ENCODE measurements at places on chromosomes 16 and 17.

GRCh38 chr16:2207872-2208271 lies 2.6 kb downstream of the MLST8 start:
- DNase-seq, result no peak

DNA sequence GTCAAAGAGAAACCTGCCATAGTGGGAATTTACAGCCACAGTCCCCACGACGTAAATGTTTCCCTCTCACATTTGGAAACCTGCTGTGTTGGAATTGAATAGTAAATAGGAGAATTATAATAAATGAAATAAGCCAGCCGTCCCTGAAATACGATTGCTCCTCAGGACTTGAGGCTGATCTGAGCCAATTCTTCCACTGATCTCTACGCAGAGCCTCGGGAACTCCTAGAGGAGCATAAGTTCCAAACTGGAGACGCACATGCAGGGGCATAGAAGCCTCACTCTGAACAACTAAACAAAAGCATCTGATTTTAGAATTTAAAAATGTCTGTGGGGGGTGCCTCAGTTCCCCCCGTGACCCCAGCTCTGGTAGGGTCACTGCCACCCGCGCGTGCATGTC lies 10.2 kb upstream of the TEX19 start:
- no peak for DNase-seq

DNA sequence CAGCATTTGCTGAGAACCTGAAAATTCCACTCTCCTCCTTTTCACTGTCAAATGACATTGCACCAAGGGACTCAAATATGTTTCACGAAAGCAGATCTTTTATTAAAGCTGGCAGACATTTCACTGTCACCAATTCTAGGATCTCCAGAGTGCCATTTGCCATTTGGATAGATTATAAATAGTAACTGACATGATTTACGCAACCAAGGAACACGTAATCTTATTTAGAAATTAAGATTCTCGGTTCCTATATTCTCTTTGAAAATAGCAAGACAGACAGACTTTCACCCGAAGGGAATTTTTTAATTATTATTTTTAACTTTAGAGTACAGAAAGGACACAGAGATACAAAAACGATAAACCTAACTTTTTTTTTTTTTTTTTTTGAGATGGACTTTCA lies 49.6 kb downstream of the ANKFY1 start:
- no peak for DNase-seq

- no peak for DNase-seq
These were observed 16.9 kb downstream of the PRSS27 start for GRCh38 chr16:2702871-2703745.

- no peak for DNase-seq
These were observed 228.8 kb downstream of the SLC39A11 start for GRCh38 chr17:72863526-72864211.

GRCh38 chr17:67606896-67607604 lies 110.7 kb upstream of the NOL11 start:
- no peak for DNase-seq

DNA sequence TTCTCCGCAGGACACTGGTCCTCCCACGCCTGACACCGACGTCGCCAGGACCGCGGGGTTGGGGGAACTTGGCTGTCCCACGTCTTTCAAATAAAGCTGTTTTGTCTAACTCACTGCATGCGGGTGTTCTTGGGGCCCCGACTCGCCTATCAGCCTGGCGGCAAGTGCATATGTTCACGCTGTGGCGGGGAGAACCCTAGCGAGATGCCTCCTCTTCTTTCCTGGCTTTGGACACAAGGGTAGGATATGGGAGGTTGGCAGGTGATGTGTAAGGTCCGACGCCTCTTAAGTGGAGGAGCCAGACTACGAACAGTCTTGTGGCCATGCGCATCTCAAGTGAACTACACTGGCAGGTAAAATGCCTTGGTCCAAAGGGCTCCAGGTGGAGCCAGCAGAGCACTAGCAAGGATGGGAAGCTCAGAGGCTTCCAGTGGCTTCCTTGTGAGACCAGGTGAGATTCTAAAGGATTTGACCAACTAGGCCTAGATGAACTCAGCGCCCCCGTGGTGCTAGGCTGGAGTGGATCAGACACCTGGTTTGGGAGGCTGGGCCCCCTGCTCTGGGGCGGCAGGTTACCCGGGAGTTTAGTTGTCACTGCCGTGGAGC lies 873 bp upstream of the RPS2 start:
- no peak for DNase-seq

GRCh38 chr16:2819939-2820835 lies 3.1 kb downstream of the PRSS21 start:
- DNase-seq, result no peak

DNA sequence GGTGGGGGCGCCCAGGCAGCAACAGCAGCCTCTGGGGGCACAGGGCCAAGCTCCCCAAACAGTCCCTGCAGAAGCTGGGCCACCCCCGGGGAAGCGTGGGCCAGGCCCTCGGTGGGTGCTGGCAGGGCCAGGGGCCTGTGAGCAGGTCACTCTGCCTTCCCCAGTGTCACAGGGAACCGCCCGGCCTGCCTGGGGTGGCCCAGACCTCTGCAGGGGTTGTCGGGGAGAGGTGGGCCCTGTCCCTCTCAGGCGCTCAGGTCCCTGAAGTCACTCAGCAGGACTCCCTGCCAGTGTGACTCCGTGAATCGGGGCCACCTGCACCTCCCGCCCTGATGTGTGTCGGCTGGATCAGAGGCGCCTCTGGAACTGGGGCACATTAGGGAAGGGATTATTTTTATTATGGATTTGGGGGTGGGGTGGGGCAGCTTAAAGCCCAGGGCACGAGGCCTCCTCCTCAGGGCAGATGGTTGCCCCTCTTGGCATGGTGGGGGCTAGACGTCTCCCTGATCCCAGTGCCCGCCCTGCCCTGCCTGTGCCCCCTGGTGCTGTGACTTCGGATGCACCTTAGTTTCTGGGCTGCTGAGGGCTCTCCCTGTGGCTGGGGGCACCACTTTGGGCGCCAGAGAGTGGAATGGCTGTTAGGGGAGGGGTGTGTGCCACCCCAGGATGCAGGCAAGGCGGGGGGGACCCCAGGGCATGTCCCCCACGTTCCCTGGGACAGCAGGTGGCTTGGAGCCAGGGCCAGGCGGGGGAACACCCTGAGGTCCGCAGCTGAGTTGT lies 1.2 kb upstream of the GNG13 start:
- DNase-seq, result no peak

- DNase-seq, result no peak
These were observed 11.5 kb downstream of the HAS3 start for GRCh38 chr16:69116906-69117305.

DNA sequence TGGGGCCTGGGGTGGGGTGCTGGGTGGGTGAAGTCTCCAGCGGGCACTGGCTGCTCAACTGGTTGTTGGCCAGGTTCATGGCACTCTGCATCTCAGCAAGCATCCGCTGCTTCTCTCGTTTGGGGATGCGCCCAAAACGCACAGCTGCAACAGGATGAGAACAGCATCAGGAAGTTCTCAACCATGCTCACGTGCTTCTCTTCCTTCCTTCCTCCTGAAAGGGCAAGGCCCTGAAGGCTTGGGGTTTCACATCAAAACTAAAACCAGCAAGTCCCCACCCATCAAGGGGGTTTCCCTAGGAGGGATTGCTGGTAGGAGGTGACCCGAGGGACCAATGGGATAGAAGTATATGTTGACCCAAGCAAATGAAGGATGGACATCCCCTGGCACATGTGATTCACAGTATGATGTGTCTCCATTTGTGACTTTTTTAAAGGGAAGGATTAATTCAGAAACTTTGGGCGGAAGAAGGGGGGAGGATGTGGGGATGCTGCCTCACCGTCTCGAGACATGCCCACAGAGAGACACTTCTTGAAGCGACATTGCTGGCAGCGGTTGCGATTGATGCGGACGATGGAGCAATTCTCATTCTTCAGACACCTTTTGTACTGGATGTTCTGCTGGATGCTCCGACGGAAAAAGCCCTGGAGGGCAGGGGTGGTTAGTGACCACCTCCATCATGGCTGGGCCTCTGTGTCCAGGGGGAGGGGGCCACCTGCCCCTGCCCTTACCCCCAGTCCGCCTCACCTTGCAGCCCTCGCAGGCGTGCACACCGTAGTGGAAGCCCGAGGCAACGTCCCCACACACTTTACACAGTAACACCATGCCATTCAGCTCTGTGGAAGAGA lies 4.2 kb downstream of the NR1D1 start:
- DNase-seq, result no peak

DNA sequence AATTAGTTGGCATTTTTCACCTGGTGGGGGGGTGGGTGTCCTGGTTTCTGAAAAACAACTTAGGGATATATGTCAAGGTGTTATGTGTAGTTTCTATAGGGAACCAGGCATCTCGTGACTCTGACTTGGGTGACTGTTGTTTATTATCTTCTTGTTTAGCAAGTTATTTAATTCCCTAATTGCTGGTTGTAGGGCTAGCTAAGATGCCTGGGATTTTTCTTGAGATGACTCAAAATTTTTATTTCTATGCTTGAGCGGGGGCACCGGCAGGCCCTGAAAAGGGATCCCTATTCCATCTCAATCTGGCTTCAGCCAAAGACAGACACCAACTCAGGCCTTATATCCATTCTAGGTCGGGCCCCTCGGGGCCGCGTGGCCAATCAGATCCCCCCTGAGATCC lies 3.2 kb downstream of the DPH1 start:
- DNase-seq, result no peak

GRCh38 chr17:50130559-50131305 lies 772 bp upstream of the SAMD14 start:
- no peak for DNase-seq

- DNase-seq, result peak; percentile 78
These were observed 34.7 kb downstream of the SBK1 start for GRCh38 chr16:28326881-28327610.

DNA sequence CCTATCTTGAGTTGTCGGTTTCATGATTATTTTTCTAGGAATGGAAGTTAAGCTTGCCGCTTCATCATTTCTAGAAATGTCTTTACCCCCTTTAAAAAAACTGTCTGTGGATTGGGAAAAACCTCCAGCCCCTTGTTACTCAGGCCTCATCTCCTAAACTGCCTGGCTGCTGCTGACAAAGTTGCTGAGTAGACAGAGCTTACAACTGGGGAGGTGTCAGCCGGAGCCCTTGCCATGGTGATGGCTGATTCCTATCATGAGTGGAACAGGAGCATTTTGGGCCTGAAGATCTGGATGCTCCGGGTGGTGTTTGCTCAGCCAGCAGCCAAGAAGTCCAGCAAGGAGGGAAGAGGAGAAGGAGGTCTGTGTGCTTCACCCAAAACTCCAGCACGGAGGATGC lies 243.3 kb downstream of the ENGASE start:
- DNase-seq, result no peak

DNA sequence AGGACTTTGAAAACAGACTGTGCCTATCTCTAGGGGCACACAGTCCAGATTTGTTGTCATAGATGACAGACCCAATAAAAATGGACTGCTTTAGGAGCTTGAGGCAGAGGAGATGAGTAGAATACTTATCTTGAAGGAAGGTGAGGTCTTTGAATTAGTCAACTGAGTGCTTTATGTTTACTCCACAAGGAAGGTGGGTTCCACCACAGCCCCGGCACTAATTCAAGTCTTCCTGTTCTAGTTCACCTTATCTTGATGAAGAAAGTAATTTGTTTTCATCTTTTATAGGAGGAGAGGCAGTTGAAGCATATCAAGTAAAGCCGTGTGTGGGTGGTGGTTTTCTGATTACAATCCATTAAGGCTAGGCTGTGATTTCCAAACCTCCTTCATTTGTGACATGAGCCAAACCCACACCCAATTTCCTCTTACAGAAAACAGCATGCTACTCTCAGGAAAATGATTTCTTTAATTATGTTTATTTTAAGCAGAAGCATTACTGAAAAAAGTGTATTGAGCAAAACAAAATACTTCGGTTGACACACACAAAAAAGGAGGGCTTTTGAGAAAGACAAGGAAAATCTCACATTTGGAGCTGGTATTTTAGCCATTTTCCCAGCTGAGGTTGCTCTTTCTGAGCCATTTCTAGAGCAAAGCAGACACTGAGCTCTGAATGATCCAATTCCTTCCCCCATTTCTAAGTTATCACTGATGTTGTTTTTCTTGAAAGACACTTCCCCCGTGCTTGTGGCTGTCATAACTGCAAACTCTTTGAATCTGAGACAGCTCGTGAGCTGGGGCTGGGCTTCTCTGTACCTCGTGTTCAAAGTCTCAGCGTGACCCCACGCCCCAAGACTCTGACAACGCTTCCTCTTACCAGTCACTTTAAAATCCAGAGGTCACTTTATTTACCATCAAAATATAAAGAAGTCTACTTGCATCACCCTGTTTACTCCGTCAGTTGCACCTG lies 35.4 kb downstream of the CDRT15 start:
- DNase-seq, result no peak

DNA sequence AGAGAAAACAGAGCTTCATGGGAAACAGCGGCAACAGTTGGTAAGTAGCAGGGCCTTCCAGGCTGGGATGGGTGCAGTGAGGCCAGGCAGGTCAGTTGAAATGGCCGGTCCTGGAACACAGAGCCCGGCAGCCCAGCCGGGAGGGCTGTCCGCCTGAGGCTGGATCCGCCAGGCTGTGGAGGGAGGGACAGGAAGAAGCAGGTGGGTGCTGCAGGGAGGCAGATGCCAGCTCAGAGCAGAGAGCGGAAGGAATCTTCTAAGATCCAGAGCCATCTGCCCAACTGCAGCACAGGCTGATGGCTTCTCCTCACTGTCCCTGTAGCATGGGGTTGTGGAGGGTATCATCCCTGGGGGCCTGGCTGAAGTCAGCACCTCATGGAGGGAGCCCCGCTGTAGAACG lies 599 bp downstream of the RNF112 start:
- no peak for DNase-seq

DNA sequence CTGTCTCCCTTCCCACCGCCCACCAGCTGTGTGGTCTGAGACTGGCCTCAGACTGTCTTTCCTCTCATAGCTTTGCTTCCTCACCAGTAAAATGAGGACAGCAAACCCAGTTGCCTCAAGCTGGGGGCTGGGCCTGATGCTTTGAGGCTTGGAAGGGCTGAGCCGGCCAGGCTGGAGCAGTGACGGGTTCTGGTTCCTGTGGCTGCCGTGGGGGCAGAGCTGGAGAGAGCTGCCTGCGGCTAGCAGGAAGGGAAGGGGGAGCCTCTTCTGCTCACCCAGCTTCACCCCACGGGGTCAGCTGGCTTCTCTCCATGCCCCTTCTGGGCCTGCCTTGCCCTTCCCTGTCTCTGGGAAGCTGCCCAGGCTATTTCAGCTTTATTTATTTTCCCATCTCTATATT lies 23.7 kb downstream of the LASP1 start:
- no peak for DNase-seq

DNA sequence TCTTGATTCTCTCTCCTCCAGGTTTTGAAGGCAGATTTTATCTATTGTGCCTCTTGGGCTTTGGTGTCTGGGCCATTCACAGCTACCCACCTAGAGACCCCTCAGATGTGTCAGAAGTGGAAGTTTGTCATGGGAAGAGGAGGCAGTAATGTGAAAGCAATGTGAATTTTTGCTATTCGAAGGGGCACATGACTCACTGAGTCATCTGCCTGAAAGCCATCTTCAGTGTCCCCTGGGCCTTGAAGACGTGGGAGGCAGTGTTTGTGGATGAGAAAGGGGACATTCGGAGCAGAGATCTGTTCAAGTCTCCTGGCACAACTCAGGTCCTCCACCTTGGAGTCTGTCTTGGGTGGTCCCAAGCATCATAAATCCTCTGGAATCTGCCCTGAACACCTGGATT lies 530.2 kb downstream of the NPIPA7 start:
- DNase-seq, result no peak

Data from HEK293T (cell line).